NCI-H774 (cell line): ENCODE measurements at places on chromosomes 5 and 9.

GRCh38 chr5:134989266-134989830, 21.6 kb downstream of the CATSPER3 start:
- DNase-seq, result no peak

DNA sequence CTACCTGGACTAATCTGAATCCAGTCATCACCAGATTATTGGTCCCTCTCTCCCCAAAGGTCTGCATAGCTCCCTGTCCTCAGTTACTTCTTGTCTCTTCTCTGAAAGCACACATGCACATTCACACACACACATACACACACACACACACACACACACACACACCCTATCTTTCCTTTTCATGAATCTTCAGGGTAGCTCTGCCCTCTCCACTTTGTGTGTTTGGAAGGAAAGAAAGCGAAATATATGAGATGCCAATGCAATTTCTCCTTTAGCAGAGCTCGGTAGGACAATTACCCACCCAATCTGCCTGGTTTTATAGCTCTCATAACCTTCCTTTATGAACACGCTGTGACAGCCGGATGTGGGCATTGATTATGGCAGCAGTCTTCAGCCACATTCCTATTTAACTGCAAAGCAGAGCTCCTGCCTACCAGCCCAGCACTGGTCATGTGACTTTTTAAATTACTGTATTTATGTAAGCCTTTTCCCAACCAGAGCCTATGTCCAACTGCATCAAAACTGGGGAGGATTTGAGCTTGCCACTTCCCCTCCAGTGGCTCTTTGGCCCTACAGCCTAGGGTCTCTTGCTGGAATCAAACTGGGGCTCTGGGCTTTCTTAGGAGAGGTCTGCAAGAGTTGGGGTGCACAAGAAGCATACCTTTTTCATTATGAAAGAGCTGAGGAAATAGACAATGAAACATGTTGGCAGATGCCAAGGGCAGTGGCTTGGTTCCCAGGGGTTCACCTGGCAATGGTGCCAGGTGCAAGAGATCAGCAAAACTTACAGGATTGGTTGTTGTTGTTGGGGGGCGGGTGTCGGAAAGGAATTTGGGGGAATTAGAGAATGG, 20.8 kb upstream of the MATR3 start:
- peak; percentile 43 for DNase-seq

- no peak for DNase-seq
These were observed 35.9 kb downstream of the APTX start for GRCh38 chr9:32965566-32965965.

DNA sequence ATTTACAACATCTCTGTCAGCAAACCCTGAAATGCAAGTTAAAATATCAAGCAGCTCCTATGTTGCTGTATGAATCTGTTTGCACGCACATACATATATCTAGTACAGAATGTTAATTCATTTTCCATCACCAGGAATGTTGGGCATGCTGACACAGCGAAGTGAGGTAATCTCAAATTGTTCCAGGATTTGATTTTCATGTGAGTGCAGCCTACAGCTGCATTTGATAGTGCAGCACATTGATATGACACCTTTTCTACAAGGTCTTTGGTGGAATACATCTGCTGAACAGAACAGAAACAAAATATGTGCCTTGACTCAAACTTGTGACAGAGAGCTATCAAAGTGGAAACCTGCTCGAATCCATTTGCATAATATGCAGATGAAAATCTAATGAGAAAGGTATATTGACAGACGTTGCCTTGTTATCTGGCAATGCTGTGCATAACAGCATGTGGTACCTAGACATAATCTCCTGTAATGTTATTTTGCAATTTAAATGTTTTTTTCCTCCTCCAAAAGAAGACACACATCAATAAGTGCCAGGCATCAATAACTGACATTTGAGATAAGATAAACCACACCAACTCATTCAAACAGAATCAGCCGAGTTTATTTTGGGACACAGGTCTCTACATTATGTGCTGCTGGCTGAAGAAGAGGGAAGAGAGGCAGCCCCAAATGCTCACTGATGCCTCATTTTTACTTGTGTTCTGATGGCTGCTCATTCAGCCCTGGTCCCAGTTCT, 512.2 kb downstream of the ZNF608 start:
- no peak for DNase-seq
